Activated naive CD4-positive, alpha-beta T cell treated with anti-CD3 and anti-CD28 coated beads, Interleukin-2, amount 10 ng/mL, durations not matched to agents 7 days and 5 days (primary cell): ENCODE measurements at places on chromosomes 1 and 21.
A peak's percentile ranks its signal among the peaks of the same experiment; 100 is the strongest.

DNA sequence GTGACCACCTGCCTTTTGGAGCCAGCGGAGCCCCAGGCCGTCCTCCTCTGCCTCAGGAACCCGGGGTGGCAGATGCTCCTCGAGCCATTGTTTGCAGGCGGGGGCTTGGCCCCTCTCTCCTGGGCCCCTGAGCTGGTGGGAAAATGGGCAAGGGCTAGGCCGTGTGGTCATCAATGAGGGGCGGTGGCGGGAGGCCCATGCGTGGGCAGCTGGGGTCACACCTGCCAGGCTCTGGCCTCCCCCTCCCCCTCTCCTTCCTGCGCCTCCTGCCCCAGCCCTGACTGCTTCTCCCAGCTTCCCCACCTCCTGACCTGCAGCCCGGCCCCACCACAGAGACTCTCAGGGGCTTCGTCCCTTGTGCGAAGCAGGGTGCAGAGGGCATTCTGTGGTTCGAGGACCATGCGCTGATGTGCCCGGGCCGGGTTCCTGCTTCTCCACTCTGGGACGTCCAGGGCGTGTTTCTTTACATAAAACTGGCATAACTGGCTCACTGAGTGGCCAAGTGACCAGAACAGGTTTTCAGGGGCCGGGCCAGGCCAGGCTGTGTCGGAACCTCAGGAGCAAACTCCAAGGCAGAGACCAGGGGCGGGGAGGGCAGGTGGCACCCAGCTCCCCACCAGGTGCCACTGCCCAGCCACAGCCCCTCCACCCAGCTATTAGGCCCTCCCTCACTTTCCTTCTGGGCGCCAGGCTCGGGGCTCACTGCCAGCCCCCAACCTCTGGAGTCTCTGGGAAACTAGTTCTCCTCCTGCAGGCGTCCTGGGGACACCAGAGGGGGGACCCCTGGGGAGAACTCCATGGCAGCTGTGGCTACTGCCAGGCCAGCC is 9.3 kb downstream of the SAMD11 start:
- no peak for DNase-seq

GRCh38 chr1:43312663-43313515 is 12.1 kb downstream of the TIE1 start:
- no peak for DNase-seq

DNA sequence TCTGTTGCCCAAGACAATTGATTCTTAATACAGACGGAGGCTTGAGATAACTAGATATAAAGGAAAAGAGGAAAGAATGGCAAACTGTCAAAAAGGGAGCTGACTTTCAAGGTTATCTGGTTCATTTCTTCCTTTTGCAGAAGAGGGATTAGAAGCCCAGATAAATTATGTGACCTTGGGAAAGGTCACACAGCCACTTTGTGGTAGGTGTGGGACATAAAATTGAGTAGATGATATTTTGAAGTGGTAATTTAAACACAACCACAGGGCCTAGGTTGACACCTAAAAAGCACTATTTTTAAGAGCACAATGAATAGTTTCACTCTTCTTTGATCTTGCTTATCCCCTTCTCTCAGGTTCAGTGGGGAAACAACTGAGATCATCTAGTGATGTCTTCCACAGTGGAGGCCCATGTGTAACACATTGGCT is 16.9 kb upstream of the KIAA0040 start:
- DNase-seq: peak; percentile 33

GRCh38 chr1:197225611-197226010 is 42.4 kb upstream of the CRB1 start:
- no peak for DNase-seq

DNA sequence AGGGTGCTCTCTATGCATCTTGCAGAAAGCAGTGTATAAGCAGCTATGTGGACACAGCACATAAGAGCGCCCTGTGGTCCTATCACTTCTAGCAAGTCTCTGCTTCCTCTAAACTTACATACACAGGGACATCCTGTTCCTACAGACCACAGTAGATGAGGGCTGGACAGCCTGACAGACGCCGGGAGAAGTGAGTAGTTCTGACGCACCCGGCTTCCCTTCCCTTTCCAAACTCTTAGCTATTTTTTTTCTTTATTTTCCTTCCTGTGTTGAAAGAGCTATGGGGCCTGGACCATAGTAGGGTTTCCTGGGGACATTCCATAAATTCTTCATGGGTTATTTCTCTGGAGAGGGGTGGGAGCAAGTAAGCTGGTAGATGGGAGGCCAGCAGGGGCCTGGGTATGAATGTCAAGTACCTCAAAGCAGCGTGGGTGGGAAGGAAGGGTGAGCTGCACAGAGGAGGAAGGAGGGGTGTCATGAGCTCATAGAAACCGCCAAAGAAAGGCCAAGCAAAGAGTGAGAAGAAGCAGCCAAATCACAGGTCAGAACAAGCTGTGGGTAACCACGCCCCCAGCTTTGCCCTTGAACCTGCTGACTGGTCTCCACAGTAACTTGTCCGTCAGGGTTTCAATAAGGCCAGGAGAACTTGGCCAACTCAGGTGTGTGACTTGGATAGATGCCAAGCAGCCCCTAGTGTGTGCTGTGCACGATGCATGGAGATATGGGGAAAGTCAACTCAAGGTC is 36.6 kb downstream of the PLXNA2 start:
- no peak for DNase-seq

DNA sequence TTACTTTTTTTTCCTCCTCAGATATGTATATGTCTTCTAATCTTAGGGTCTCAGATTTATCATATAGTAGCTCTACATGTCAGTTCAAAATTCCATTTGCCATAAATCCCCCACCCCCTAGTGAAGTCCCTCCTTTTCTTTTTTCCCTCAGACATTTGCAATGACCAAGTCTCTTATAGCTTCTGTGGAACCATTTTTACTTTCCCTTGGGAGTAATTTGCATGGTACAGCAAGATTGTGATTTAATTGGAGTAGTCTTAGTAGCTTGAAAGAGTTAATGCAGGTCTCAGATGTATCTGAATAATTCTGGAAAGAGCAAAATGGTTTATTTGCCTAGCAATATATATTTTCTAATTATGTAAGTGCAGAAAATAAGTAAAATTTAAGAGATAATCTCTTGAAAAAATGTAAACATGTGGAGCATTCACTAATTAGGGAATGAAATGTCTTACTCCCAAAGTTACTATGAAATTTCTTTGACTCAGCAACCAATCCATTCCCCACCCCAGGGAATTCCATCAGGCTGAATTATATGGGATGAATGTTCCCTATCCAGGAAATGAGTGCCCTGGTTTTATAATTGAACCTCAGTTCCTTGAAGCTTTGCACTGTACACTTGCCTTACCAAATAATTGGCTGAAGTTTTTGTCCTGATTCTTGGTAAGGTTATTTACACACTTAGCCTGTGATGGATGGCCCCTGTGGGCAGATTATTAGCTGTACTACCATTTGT is 267.0 kb downstream of the DNM3 start:
- no peak for DNase-seq
